H9 (cell line): ENCODE measurements at places on chromosomes 6 and 20. TPM values are rescaled to one million over a fixed set of nuclear protein-coding genes. Genes with fewer than 3 reads are reported as not detected.
A peak's percentile ranks its signal among the peaks of the same experiment; 100 is the strongest.

DNA sequence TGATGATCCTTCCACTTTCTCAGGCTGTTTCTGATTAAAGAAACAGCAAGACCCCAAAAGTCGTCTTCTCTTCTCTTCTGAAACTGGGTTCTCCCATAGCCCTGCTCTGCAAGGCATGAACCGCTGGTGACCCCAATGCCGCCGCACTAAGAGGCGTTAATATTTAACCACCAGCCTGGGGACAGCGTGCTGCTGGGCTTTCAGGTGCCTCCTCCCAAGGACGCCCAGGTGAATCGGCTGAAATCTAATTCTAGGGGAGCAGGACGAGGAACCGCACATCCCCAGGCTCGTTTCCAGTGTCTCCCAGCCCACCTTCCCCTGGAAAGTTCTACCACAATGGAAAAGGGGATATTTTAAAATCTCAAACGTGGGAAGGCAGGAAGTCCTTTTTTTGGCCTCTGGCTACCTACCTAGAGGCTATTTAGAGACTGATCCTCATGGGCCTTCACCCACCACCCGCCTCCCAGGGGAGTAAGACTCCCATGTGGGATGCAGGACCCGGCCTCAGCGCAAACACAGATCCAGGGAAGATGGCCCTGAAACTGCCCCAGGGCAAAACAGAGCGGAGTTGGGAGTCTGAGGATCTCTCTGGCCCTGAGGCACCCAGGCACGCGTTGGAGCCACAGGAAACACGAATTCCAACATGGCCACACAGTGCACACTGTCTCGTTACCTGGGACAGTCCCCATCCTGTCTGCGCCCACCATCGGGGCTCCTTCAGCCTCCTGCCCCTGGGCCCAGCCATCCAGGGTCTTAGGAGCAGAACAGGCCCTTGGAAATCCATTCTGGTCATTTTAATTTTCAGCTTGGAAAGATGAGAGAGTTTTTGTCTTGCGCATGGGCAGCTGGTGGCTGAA is 56.2 kb downstream of the BMP7 start:
- no peak for DNase-seq

DNA sequence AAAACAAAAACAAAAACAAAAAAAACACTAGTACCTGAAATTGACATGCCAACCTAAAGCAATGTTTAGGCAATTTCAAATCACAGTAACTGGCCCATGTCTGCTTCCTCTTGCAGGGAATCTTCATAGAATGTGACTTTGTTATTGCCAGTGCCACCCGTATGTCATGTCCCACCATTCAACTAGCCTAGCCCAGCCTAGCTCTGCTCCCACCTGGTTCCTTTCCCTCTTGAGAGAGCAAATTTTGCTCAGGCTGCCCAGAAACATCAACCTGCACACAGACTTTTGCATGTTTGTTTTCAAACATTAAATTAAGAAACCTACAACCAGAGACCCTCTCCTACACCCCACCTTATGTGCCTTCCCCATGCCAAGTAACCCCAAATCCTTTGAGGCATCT is 124.8 kb upstream of the SLC2A12 start:
- no peak for DNase-seq

GRCh38 chr6:148693882-148694484 is 52.8 kb upstream of the UST start:
- no peak for DNase-seq

- no peak for DNase-seq
Observed at GRCh38 chr20:7836076-7836475, 104.2 kb downstream of the HAO1 start.

GRCh38 chr20:15144916-15145315 is 807.5 kb upstream of the FLRT3 start:
- DNase-seq, result no peak

- DNase-seq, result no peak
Observed at GRCh38 chr6:168162366-168162765, 83.4 kb upstream of the FRMD1 start.

ZNF334 gene
- total RNA-seq, result 17.2 and 19.5 TPM in 2 replicates

DNA sequence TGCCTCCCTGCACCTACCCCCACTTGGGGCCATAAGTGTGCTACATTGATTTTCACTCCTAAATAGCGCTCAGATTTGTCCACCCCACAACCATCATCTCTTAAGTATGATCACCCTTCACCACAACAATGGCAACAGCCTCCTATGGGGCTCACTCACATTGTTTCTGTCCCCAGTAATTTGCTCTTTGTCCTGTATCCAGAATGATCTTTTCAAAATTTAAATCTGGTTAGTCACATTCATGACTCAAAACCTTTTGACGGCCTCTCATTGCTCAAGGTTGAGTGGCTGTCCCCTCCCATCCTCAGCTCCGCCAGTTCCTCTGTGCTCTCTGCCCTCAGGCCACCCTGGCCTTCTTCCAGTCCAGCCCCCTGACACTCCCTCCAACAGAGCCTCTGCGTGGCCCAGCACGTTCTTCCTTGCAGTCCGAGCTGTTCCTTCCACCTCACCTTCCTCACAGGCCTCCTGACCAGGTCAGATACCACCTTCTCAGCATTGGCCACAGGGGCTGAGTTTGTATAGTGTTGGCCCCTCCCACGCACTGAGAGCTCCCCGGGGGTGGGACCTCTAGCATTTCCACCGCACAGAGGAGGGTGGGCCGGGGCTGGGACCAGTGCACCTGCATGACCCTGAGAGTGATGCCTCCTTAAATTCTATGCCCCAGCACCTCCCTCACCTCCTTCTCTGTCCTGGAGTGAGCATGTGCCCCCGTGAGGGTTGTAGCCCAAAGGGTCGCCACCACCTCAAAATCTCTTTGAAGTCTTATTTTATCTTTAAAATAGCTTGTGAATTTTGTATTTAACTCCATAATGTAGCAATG is 2.4 kb upstream of the PPP1R3G start:
- no peak for DNase-seq

- DNase-seq, result no peak
Observed at GRCh38 chr6:1538369-1538768, 71.3 kb upstream of the FOXC1 start.

DNA sequence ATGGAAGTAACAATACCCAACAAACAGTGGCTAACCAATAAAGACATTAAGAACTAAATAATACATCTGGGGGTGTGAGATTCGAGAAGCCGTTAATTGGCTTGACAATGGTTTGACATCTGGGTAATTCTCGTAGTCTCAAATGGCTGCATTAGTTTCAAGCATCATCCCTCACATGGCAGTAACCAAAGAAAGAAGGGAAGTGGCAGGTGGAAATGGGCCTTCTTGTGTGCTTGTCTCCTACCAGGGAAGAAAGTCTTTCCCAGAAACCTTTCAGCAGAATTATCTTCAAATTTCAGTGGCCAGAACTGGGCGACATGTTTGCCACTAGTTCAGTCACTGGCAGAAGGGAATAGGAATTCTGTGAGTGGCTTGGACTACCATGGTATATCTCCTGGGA is 10.4 kb downstream of the STK4 start:
- DNase-seq, result no peak

ECT2L gene
- not detected in 2 replicates for total RNA-seq

DNA sequence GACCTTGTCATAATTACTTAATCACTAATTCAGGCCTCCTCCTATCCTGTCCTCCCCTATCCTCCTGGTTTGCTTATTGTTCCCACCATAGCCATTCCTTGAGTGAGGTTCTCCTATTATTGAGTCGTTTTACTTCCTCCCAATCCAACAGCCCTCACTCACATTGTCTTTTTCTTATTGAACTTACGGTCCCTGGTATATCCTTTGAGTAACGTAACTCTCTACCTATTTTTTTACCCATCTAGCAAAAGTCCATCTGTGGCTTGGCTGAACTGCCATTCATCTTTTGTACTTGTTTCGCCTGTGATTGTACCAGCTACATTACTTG is 43.1 kb downstream of the DEK start:
- no peak for DNase-seq

DNA sequence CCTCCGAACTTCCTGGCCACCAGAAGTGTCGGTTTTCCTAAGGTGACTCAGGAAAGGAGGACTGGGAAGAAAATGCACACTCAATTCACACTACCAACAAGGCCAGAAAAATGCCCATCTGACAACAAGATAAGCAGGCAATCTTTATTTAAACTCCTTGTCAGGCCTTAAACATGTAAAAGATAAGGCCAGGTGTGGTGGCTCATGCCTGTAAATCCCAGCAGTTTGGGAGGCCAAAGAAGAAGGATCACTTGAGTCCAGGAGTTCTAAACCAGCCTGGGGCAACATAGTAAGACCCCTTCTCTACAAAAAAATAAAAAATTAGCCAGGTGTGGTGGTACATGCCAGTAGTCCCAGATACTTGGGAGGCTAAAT is 7.6 kb upstream of the ID1 start:
- DNase-seq, result no peak

DNA sequence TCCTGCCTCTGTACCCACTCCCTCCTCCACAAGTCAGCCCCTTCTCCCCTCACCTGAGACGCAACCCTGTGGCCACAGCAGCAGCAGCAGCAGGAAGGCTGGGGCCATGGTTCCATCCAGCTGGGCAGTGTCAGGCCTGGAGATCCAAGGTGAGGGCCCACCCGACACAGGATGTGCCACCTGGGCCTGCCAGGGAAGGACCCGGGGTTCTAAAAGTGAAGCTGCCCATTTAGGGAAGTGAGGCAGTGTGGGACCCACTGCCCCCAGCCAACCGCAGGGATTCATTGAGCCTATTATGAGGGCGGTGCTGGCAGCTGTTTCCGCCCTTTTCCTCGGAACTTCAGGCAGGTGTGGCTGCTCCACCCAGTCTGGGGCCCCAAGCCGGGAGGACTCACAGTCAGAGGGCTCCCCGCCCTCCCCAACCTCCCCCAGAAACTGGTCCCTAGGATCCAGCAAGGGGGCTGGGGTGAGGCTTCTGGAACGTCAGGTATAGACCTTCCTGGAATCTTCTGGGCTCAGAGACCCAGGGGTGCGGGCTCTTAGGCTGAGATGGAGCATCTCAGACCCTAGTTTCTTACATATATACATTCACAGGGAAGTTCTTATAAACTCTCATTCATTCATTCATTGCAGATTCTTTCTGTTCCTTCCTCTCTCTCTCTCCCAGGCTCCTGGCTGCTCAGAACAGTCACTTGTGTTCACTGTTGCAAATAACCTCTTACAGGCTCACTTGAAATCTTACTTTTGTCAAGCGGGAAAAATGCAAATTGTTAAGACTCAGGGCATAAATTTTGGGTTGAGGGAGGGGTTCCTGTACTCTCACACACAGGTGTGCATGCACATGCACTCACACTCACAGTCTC is at the start of gene TREML2:
TREML2 (minus strand) TSS at position 249 of the 863 bp plus-strand sequence; CDS start at position 108, 141 bp downstream.
- no peak for DNase-seq

HDGFL1 gene
- total RNA-seq, result not detected in 2 replicates

PNPLA1 gene
- total RNA-seq, result 0.09 TPM in 1 of 2 replicates, not detected in the other

GRCh38 chr20:3413393-3413889 is 6.0 kb upstream of the DNAAF9 start:
- DNase-seq, result no peak

OR2H2 gene
- not detected in 2 replicates for total RNA-seq

DNA sequence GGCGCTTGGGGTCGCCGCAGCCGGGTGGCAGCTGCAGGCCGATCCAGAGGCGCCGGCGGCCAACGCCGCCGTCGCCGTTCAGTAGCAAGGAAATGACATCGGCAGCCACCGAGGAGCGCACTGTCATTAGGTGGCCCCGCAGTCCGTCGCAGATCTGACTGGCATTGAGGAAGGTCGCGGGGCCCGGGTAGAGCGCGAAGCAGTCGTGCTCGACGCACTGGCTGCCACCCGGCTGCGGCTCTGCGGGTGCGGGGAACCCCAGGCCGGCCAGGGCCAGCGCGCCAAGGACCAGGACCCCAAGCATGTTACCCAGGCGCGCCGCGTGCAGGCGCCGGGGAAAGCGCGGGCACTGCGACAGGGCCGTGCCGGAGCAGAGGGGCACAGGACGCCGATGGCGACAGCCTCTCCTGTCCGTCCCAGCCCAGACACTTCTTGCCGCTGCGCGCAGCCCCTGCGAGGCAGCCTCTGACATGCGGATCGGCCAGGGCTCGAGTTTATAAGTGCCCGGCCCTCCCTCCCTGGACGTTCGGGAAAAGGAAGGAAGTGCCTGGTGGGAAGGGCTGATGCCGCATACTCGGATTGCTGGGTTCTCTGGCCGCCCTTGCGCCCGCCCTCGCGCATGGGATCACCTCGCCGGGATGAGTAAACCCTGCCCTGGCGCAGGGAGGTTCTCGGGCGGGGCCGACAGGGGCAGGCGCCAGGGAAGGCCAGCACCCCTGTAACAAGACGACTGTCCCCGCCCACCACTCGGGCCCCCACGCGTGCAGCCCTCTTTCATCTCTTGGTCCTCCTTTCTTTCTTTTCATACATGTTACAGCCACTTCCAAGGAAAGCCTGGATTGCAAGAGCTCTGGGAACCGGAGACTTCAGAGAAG is at the start of gene THBD:
THBD (minus strand) TSS at position 472 of the 875 bp plus-strand sequence; CDS start at position 304, 168 bp downstream.
- DNase-seq, result peak; percentile 71

- no peak for DNase-seq
Observed at GRCh38 chr6:110738899-110739365, 76.3 kb downstream of the CDK19 start.

DNA sequence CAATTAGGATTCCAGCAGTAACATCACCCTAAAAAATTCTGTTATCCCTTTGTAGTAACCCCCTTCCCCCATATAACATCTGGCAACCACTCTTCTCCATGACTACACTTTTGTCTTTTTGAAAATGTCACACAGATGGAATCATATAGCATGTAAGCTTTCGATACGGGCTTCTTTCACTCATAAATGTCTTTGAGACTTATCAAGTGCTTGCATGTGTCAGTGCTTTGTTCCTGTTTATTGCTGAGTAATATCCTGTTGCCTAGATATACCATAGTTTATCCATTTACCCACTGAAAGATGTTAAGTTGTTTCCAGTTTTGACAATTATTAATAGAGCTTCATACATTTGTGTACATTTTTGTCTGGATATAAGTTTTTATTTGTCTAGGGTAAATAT is 10.4 kb upstream of the SNPH start:
- no peak for DNase-seq

DNA sequence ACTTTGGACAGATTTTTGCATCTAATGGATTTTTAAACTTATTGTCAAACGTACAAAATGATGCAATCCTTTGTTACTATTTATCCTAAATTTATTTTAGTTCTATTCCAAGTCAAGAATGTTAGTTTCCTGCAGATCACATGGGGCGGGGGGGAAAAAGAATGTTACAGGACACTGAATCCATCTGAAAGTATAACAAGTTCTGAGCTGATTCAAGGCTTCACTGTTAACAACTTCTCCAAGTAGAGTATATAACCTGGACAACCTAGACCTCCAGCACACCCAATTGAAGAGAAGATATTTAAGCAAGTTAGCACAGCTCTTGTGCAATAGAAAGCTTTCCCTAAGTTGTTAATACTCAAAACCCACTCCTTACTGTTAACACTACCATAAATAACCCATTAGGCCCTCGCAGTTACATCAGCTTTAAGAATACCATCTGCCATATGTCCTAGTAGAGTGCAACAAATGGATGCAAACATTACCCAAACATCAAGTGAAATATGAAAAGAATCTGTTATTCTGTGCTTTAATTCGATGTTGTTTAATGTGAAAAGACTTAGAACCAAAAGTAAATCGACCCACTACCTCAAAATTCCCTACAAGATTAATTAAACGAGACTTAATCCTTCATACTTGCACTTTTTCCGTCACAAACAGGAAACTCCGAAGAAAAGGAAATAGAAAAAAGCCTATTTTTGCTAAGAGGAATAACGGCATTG is 1.3 kb downstream of the SEC63 start:
- no peak for DNase-seq

KCNB1 gene
- 0.42 and 0.68 TPM in 2 replicates for total RNA-seq
